ENCODE measurements at places on chromosomes 5 and 9. TPM values are rescaled to one million over a fixed set of nuclear protein-coding genes. Genes with fewer than 3 reads are reported as not detected.

Gene C9orf50
- total RNA-seq, result not detected

Gene OR1Q1
- total RNA-seq, result not detected

Gene UNC13B
- total RNA-seq, result 35.2 TPM

DNA sequence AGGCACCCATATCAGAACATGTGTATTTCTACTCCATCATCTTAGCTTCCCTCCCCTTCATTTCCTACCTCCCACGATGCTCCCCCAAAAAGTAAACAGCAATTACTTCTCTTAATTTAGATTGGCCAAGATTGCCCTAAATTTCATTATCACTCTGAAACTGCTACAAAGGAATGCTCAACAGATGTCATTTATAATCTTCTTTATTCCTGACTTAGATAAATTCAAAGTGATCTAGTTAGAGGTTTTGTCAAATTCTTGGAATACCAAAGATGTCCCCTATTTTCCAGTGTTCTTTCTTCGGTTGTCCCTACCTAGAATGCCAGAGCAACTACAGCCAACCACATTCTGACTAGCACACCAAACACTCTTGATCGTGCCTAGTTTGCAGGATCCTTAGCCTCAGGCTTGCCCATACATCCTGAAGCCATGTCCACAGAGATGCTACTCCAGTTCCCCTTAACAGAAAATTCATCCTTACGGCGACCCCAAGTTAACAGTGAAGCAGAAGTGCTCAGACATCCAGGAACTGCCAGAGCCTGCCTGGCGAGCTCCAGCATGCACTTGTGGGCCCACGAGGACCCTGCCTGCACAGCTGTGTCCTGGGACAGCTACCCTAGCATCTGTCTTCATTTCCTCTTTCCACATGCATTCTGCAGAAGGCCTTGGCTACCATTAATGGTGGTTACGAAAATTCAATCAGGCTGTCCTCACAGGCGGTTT lies 31.6 kb downstream of the DAP start:
- no peak overlapping the region for H3K27ac ChIP-seq
- no peak overlapping the region for H3K4me3 ChIP-seq
- no peak for DNase-seq
- no peaks in the 10 kb centered on the region for H3K27me3 ChIP-seq
- H3K4me1 ChIP-seq, result peaks cover 29% of the 10 kb centered on the region

- H3K36me3 ChIP-seq, result no peaks in the 10 kb centered on the region
- no peak overlapping the region for H3K27ac ChIP-seq
- H3K4me3 ChIP-seq, result no peak overlapping the region
- H3K27me3 ChIP-seq, result no peaks in the 10 kb centered on the region
- DNase-seq, result no peak
These were observed 36.3 kb upstream of the SHISAL2B start for GRCh38 chr5:64653766-64654560.

DNA sequence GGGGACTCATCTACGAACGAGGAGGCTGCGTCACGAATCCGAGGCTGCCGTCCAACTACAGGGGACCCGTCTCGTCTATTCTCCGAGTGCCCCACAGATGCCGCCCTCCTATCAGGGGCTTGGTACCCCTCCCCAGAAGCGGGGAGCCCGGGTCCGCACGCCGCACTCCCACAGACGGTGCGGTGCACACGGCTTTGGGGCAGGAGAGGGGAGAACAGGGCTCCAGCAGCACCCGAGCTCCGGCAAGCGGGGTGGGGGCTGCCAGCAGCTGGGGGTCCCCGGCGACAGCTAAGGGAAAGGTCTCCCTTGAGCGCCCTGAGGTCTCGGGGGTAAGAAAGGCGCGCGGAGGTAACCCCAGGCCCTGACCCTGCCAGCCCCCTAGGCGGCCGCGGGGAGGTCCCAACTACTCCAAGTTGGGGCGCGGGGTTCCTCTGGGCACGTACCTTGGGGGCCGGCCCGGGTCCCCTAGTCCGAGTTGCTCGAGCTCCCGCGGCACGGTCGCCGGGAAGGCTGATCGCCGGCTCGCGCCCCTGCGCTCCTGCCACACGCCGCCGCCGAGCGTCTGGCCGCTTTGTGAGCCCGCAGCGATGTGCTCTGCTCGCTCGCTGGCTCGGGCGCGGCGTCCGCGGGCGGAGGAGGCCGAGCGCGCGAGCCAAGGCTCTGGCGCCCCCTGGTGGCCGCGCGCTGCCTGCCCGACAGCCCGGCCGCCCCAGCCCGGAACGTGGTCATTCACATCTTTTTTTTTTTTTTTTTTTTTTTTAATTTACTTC lies at the start of gene SPOCK1:
TSS of gene SPOCK1 (minus strand) at position 591 of the 770 bp plus-strand sequence.
- no peak within 1 kb of the TSS for H3K27ac ChIP-seq
- H3K36me3 ChIP-seq, result no peaks in the 10 kb centered on the region
- peak within 1 kb of the TSS; percentile 48 for H3K4me3 ChIP-seq
- DNase-seq, result no peak

DNA sequence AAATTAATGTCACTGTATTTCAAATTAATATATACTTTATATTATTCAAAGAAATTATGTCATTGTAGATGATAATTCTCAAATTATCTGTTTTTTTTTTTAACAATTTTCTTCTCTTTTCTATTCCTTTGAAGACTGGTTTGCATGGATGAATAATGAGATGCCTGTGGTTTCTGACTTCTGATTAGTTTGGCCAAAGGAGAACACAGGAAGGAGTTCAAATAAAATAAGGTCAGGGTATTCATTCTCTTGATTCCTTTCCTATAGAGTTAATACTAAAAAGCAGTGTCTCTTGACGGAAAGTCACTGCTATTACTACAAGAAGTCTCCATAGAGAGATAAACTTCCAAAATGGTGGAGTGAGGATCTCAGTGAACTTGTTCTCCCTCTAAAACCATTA lies 279.6 kb upstream of the FTMT start:
- no peaks in the 10 kb centered on the region for H3K36me3 ChIP-seq
- H3K4me1 ChIP-seq, result no peaks in the 10 kb centered on the region
- no peak for DNase-seq
- no peak overlapping the region for H3K27ac ChIP-seq
- no peaks in the 10 kb centered on the region for H3K27me3 ChIP-seq

GRCh38 chr5:30069441-30070263 lies 1123.8 kb upstream of the CDH6 start:
- no peaks in the 10 kb centered on the region for H3K27me3 ChIP-seq
- DNase-seq, result no peak
- no peaks in the 10 kb centered on the region for H3K4me1 ChIP-seq
- no peak overlapping the region for H3K27ac ChIP-seq
- no peaks in the 10 kb centered on the region for H3K36me3 ChIP-seq

DNA sequence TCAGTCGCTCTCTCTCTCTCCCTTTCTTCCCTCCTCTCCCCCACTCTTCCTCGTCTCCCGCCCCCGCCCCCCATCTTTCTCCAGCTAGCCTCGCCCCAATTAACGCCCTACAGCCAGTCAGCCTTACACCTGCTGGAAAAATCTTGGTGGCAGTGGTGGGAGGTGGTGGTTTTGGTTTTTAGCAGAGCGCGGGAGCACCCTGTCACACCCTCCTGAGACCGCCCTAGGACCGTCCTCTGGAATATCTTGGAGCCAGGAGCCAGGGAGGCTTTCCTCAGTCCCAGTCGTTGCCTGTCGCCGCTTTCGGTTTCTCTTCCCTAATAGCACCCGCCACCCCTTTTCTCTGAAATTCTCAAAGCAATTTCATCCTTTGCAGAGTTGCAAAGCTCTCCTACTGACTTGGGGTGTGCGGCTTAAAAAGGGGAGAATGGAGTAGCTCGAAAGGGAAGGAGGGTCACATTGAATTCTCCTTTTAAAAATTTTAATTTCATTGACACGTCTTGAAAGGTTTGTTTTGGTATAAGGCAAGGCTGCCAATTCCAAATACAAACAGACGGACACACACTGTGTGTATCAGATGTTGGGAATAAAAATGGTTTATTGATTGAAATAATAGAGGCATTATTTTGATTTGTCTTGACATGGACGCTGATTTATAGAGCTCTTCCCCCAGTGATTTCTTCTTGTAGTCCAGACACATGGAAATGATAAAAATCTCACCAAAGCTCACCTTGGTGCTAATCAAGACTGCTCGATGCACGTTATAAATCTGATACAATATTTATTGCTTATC lies 301.3 kb downstream of the PARP8 start:
- H3K27ac ChIP-seq, result no peak overlapping the region
- peaks cover 11% of the 10 kb centered on the region for H3K4me1 ChIP-seq
- DNase-seq, result no peak
- H3K36me3 ChIP-seq, result no peaks in the 10 kb centered on the region

All from Panc1 (cell line).